ENCODE measurements at places on chromosomes 4 and X.

- no peak for DNase-seq
Observed at GRCh38 chr4:182886205-182886604, 31.0 kb downstream of the DCTD start.

- no peak for DNase-seq
Observed at GRCh38 chrX:150694738-150695410, 1.7 kb downstream of the MTMR1 start.

DNA sequence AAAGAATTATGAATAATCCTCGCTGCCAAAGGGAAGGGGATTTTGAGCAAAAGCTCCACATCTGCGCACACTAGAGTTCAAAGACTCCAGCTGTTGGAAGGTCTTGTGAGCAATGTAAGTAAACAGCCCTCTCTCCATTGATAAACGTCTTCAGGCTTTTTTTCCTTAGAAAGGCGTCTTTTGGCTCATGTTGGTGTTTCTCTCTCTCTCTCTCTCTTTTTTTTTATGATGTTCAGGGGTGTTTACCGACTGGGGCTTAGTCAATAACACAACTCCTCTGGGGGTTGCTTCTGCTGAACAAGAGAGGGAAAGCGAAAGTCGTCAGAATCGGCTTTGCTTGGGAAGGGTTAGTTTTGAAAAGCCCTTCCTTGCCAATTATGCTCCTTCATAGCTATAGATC is 53.2 kb upstream of the C1QTNF7 start:
- DNase-seq: no peak

- DNase-seq: no peak
Observed at GRCh38 chr4:36081185-36081584, 163.1 kb downstream of the ARAP2 start.

DNA sequence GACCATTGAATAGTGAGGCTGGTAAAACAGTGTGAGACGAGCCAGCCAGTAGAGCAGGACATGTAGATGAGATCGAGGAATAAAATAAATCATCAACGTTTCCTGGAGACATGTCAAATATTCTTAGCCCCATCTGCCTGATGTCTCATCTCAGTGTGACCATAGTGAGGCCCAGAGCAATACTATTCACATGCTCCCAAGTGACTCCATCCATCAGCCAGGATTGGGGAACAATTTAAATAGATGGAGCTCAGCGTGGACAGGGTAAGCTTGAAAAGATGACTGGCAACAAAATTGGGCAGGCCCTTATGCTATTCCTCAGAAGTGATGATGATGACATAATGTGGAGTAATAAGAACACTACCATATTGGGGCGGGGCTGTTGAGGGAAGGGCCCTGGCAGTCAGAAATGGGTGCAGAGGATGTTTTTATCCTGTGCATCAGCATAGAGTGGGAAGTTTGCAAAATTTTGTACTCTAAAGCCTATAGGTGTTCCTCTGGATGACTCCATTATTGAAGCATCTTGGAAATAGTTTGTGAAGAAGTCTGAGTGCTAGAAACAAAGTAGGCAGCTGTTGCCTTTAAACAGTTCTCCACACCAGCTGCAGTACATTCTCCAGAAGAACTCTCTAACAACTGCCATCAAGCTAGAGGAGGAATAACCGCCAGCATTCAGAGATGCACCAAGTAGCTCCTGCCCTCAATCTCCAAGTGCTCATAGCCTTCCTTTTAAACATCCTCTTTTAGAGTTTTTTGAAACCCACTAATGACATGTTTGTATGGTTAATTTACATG is 333.0 kb downstream of the DCHS2 start:
- no peak for DNase-seq

- no peak for DNase-seq
Observed at GRCh38 chr4:54909961-54910360, 215.4 kb downstream of the KDR start.

- no peak for DNase-seq
Observed at GRCh38 chr4:118992149-118992548, 103.5 kb downstream of the SYNPO2 start.

GRCh38 chr4:17578482-17578891 is 1.5 kb downstream of the LAP3 start:
- peak; percentile 44 for DNase-seq

GRCh38 chr4:182855312-182855711 is 61.9 kb downstream of the DCTD start:
- DNase-seq: no peak

- DNase-seq: no peak
Observed at GRCh38 chr4:101262683-101263082, 84.6 kb downstream of the PPP3CA start.

- DNase-seq: peak; percentile 40
Observed at GRCh38 chr4:56424697-56425514, 10.5 kb downstream of the PPAT start.

DNA sequence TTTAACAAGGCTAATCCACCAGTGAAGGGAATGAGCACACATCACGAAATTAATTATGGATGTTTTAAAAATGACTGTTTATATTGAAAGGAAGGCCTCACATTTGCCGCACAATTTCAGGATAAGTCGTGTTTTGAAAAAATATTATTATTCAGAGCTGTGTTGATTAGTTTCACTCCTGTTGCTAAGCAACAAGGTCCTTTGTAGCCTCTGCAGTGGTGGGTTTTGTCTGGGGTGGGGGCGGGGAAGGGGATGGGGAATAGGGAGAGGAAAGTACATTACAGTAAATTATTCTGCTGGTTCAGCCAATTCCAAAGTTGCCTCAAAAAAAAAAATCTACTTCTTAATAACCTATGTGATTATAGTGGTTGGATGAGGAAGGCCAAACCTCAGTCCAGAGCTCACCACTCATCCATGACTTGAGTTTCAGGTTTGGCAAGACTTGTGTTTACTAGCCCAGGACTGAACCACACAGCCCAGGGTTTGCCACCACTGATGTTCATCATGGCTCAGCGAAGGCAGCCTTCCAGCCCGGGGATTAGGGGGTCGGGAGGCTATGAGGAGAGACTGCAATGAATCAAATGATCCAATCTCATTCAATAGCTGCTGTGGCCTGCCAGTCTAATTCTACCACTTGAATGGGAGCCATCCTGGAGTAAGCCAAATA is 162.5 kb upstream of the ATP6AP2 start:
- no peak for DNase-seq

DNA sequence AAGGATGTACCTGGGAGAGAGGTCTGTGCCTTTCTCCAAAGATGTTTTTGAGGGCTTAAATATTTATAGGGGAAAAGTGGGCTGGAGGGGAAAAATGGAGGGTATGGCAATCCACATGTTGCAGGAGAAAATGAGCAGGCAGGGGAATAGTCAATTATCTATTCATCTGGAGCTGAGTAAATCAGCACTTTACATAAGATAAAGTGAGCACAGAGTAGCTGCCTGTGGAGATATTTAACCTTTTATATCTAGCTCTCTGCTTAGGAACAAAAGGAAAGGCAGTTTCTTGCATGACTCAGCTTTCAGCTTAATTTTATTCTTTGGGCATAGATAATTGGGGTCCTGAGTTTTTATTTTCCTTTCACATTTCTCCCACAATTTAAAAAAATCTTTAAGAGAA is 93.6 kb upstream of the NPY2R start:
- DNase-seq: no peak

GRCh38 chr4:117796677-117797076 is 237.6 kb upstream of the NDST3 start:
- DNase-seq: no peak

- DNase-seq: peak; percentile 27
Observed at GRCh38 chr4:163556177-163556576, 61.7 kb downstream of the TMA16 start.

DNA sequence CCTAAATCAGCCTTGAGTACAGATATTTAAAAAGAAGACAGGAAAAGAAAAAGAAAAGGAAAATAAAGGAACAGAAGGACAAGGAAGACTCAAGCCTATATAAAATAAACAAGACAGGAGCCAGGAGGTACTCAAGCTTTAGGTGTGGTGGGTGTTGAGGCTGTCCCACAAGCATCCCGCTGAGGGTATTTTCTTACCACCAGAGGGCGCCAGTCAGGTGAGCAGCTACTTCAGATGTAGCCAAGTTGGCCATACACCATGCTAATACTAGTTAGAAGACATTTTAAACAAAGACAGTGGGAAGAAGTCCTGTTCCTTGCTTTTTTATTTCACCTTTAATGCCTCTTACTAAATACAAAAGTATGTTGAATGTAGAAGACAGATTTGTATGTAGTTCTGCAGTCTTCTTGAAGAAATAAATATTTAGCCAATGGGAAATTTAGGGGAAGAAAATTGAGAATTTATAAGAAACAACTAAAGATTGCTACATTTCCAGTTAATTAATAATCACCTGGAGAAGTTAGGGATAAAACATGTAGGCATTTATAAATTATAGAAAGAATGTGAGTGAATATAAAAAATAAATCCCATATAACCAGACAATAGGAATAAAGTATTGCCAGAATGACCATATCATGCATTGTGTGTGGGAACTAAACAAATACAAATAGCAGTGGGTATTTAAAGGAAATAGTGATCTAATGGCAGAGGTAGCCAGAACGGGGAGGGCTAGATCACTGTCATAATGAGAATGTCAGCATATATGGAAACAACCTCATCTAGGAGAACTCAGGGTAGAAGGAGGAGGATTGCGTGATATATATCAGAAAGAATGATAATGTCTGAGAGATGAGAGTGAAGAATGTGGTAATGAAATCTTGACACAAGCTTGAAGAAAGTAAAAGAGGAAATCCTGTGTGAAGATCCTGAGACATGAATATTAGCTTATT is 71.0 kb downstream of the MTHFD2L start:
- DNase-seq: peak; percentile 74

All from RKO (cell line).